ENCODE measurements at places on chromosomes 11 and 22.

DNA sequence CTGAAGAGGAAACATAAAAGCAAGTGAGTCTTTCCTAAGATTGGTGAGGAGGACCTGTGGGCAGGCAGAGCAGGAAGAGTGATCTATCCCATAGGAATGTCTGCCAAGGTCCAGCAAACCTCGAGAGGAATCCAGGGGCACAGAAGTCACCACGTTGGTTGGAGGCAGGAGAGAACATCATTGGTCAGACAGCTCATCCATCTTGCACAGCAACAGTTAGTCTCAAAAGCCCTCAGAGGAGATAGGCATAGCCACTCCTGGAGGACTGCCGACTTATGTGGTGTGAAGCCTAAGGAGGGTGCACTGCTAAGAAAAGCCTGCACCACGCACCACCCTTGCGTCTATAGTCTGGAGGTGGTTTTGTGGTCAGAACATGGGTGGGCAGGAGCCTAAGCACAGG lies 109.1 kb downstream of the RASSF10 start:
- peak; percentile 78 for DNase-seq

DNA sequence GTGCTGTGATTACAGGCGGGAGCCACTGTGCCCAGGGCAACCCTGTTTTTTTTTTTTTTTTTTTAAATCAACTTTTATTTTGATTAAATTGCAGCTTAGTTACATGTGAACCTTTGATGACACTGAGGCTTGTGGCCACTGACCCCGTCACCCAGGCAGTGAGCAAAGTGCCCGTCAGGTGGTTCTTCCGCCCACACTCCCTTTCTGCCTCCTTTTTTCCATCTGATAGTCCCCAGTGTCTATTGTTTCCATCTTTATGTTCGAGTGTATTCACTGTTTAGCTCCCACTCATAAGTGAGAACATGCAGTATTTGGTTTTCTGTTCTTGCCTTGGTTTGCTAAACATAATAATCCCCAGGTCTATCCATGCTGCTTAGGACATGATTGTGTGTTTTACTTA lies 110.9 kb upstream of the GRK3 start:
- no peak for DNase-seq

DNA sequence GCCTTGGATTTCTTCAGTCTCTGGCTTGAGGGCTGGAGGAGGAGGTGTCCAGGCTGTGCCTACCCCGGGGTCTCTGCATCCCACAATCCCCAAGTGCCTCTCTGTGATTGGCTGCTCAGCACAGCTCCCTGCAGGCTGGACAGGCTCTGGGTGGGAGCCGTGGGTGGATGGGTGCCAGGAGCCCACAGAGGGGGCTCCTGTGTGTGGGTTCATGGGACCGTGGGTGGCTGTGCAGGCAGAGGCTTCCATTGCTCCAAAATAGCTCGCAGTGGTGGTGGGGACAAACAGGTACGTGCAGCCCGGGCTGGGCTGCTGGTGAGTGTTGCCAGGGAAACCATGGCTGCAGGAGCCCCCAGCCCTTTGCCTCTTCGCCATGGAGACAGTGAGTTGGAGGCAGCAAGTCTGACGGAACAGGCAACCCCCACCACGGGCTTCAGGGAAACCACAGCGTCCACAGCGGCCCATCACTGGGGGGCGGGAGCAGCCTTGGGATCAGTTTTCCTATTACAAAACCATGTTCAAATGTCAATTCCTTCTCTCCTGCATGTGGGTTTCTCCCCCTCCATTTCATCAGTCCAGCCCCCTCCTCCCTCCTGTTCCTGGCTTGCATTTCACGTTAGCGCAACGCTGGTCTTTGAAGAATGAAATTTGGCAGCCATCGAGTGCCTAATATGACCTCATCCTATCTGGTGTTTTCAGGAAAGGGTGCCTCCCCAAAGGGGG lies 155.2 kb downstream of the TRIM29 start:
- DNase-seq = no peak

DNA sequence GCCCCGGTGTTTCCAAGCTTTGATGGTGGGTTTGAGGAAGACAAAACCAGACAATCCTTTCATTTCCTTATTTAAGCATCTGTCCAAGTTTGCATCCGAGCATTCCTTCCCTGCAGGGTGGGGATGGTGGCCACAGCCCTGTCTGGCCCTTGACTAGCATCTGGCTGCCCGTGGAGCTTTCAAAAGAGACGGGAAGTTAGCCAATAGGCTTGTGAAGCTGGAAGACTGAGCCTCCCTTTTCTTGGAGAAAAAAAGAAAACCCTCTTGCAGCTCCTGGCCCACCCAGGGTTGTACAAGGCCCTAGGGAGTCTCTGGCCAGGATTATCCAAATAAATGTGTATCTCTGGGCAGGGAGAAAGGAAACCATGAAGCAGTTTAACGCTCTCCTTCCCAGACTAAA lies 60.6 kb downstream of the MICAL2 start:
- DNase-seq = no peak

- no peak for DNase-seq
Observed at GRCh38 chr11:2867142-2867541, 18.4 kb downstream of the CDKN1C start.

DNA sequence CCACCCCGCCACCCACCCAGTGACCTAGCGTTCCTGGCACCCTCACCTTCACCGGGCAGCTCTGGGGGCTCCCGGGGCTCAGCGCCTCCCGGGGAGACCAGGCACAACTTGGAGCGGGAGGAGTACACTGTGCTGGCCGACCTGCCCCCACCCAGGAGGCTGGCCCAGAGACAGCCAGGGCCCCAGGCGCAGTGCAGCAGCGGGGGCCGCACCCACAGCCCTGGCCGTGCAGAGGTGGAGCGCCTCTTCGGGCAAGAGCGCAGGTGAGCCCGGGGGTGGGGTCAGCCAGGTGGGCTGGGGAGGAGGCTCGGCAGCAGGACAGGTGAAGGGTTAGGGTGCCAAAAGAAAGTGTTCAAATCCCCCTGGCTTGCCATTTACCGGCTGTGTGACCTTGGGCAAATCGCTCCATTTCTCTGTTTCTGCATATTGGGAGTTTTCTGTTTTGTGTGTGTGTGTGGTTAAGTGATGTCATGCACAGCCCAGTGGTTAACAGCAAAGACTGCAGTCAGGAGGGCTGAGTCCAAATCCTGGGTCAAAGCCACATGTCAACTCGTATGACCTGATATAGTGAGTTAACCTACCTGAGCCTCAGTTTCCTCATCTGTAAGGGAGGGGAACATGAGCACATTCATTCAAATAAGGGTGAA lies 29.5 kb downstream of the TRIOBP start:
- no peak for DNase-seq

GRCh38 chr22:24683691-24684090 lies 80.7 kb downstream of the GGT1 start:
- no peak for DNase-seq

DNA sequence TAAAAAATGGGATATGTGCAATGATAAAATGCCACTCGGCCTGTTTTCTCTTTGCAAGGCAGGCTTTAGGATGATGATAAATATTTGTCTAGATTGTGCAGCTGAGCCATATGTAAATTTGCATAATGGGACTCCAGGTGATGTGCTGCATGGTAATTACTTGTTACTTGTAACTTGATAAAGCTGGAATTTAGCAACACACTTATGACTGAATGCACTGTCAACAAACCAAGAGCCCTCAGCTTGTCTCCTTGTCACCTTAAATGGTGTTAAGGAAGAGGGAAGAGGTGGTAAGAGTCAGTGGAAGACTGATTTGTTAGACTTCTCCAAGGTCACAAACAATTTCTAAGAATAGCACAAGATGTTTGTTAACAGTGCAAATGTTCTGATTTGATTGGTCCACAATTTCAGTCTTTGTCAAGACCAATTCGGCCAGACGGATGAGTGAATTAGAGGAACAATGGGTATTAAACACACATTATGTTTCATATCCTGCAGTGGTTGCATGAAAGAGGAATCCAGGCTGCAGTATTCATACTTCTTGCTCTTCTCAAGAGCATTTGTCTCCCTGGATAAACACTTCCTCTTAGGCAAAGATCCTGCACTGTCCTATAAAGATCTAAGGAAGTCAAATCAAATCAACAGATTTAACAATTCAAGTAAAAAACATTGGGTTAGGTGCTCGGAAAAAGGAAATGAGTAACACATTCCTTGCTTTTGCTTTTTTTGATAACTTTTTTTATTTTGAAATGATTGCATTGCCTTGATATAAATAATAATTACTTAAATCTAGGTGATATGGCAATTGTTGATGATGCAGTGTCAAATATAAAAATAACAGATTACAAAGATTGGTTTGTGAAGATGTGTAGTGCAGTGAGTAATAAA lies 448.3 kb upstream of the DDI1 start:
- DNase-seq = no peak

GRCh38 chr22:20580611-20581502 lies 73.4 kb downstream of the MED15 start:
- DNase-seq = no peak

DNA sequence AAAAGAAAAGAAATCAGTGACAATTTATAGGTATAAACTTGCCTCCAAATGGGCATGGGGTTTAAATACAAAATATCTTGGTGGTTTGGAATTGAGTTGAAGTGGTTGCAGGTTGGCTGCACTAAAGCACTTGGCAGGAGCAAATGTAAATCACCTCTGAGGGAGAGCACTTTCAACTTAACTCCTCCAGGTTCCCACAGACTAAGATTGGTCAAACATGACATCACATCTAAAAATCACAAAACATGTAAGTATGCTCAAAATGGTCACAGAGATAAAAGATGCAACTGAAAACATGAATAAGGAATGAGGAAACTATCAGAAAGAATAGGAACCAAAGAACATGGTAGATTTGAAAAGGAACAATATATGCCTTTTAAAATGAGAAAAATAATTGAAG lies 12.3 kb upstream of the SHANK3 start:
- no peak for DNase-seq

DNA sequence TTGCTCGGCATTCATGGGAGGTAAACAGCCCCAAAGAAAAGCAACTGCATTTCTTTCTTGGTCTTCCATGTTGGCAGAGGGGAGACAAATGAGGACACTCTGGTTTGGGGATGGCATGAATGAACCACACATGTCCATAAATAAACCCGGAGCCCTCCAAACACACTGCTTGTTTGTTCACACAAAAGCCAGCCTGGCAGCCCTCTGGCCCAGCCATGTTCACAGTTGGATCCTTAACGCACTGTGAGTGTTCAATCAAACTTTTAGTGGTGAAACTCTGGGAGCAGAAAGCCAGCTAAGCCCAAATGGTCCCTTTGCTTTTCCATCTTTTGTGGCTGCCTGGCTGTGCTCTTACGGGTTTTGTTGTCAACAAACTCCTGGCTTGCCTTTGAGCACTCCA lies 336.8 kb downstream of the CADM1 start:
- DNase-seq = no peak

DNA sequence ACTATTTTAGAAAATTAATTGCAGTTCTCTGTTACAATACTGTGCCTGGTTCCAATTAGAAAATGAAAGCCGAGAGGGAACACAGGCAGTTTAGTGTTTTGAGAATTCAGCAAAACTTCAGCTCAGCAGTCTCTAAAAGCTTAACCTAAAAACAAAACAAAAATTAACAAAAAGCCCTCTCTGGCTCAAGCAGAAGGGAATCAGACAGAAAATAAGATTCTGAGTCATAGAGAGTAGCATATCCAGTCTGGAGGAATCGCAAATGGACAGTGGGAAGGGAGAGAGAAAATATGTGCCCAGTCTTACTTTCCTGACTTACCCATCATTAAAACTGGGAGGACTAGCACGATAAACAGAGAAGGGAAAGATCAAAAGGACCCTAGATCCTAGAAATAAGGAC lies 38.1 kb upstream of the CHRM4 start:
- no peak for DNase-seq

GRCh38 chr11:113623114-113623513 lies 83.0 kb downstream of the TMPRSS5 start:
- DNase-seq = no peak

GRCh38 chr11:34505874-34506273 lies 7.7 kb downstream of the ELF5 start:
- DNase-seq = no peak

DNA sequence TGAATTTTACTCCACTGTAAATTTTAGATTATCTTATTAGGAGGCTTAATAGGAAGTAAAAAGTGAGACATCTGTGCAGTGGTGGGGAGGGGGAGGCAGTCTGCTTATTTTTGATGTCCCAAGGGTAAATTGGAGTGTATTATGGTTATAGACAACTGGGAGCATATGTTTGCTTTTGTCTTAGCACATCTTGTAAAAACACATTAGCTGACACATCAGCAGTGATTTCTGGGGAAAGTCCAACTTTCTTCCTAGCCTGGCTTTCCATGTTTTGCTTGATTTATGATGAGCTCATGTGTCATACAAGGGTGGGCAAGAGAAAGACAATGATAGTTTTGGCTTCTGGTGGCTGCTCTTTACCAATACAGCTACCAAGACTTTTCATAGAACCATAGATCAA lies 4.0 kb downstream of the ANO3 start:
- DNase-seq = no peak

All from HCT116 (cell line).